ENCODE measurements at places on chromosomes 13 and 19. TPM values are rescaled to one million over a fixed set of nuclear protein-coding genes. Genes with fewer than 3 reads are reported as not detected.
A peak's percentile ranks its signal among the peaks of the same experiment; 100 is the strongest.

FTL gene
- total RNA-seq = 3,145 TPM

FFAR3 gene
- not detected for total RNA-seq

LILRB3 gene
- total RNA-seq = not detected

ZNF30 gene
- total RNA-seq = 2.8 TPM

SLC6A16 gene
- not detected for total RNA-seq

FGF21 gene
- total RNA-seq = not detected

GFY gene
- total RNA-seq = not detected

BEST2 gene
- 0.13 TPM for total RNA-seq

ZNF254 gene
- total RNA-seq = 16.7 TPM

ONECUT3 gene
- not detected for total RNA-seq

TCF3 gene
- total RNA-seq = 128 TPM

C3 gene
- total RNA-seq = not detected

MAMSTR gene
- 0.16 TPM for total RNA-seq

OR7D4 gene
- total RNA-seq = not detected

SYNGR4 gene
- total RNA-seq = not detected

DNA sequence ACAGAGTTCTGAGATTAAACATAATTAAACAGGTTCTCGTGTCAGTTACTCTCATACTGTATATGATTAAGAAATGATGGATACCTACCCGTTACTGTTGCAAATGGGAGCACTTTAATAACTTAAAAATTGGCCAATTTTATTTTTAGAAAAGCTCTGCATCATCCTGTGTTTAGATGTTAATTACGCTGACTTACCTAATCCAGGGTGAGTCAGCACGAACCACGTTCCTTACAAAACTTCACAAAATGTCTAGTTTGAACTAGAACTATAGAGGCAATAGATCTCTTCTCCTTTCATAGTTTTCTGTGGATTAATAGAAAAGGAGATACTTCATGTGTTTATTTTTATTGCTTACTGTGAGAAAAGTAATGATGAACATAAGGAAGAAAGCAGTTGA is 363.9 kb downstream of the MYO16 start:
- H3K4me1 ChIP-seq = no peaks in the 10 kb centered on the region
- no peak for DNase-seq
- no peak overlapping the region for H3K27ac ChIP-seq
- no peaks in the 10 kb centered on the region for H3K36me3 ChIP-seq
- no peak overlapping the region for H3K4me3 ChIP-seq

GRCh38 chr13:99391781-99392469 is 84.7 kb upstream of the GPR183 start:
- no peak overlapping the region for H3K27ac ChIP-seq
- no peak overlapping the region for H3K4me3 ChIP-seq
- peaks cover 4% of the 10 kb centered on the region for H3K36me3 ChIP-seq
- no peaks in the 10 kb centered on the region for H3K4me1 ChIP-seq
- H3K27me3 ChIP-seq = no peaks in the 10 kb centered on the region
- DNase-seq = no peak

DNA sequence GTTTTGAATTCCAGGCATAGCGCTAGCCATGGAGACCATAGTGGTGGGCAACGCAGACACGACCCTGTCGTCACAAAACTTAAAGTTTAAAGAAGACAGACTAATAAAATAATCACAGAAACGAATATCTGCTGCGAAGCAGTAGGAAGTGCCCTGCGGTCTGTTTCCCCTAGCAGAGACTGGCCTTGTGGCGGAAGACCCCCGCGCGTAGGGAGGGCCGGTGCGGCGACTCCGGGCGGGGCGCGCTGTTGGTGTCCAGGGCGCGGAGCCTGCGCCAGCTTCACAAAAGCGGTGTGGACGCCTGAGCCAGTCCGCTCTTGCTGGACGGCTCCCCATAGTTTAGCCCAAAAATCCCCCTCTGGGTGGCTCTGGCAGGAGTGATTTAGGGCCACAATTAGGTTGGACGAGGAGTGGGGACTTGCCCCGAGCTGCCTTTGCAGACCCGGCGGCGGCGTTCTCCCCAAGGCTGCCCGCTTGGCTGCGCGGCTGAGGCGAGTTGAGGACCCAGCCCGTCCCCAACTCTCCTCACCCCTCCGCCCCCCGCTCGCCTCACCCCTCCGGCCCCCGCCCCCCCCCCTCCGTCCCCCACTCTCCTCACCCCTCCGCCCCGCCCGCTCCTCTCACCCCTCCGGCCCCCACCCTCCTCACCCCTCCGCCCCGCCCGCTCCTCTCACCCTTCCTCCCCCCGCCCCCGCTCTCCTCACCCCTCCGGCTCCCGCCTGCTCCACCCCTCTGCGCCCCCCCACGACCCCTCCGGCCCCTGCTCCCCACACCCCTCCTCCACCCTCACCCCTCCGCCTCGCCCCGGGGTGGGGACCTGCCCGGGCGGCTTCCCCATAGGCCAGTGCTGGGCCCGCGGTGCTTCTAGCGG is 14.2 kb upstream of the LATS2 start:
- H3K4me3 ChIP-seq = no peak overlapping the region
- no peaks in the 10 kb centered on the region for H3K36me3 ChIP-seq
- no peaks in the 10 kb centered on the region for H3K27me3 ChIP-seq
- H3K4me1 ChIP-seq = peaks cover 29% of the 10 kb centered on the region
- no peak for DNase-seq
- H3K27ac ChIP-seq = no peak overlapping the region

GRCh38 chr13:23748109-23748990 is 140.8 kb downstream of the MIPEP start:
- no peak for DNase-seq
- H3K27ac ChIP-seq = no peak overlapping the region
- no peaks in the 10 kb centered on the region for H3K36me3 ChIP-seq

- H3K27me3 ChIP-seq = no peaks in the 10 kb centered on the region
- H3K4me1 ChIP-seq = no peaks in the 10 kb centered on the region
- DNase-seq = no peak
- no peak overlapping the region for H3K27ac ChIP-seq
- H3K36me3 ChIP-seq = no peaks in the 10 kb centered on the region
- no peak overlapping the region for H3K4me3 ChIP-seq
Measured at GRCh38 chr13:72505376-72505775, 222.1 kb downstream of the MZT1 start.

DNA sequence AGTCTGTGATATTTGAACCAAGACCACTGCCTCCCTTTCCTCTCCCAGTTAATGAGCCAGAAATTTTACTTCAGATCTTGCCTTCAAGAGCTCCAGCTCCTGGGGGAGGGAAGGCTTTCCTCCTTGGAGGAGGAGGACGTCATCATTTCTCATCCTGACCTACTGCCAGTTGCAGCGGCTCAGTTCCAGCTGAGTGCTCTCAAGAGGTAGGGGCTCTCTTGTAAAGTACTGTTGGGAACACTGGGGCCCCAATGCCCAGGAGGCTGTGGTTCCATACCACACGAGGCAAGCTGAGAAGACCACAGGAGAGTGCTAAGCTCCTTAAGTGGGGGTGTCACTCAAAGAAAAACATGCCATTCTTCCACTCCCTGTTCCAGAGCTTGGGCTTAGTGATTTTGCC is 36.2 kb downstream of the METTL21C start:
- H3K36me3 ChIP-seq = peaks cover 47% of the 10 kb centered on the region
- H3K4me3 ChIP-seq = no peak overlapping the region
- no peak overlapping the region for H3K27ac ChIP-seq
- no peak for DNase-seq

DNA sequence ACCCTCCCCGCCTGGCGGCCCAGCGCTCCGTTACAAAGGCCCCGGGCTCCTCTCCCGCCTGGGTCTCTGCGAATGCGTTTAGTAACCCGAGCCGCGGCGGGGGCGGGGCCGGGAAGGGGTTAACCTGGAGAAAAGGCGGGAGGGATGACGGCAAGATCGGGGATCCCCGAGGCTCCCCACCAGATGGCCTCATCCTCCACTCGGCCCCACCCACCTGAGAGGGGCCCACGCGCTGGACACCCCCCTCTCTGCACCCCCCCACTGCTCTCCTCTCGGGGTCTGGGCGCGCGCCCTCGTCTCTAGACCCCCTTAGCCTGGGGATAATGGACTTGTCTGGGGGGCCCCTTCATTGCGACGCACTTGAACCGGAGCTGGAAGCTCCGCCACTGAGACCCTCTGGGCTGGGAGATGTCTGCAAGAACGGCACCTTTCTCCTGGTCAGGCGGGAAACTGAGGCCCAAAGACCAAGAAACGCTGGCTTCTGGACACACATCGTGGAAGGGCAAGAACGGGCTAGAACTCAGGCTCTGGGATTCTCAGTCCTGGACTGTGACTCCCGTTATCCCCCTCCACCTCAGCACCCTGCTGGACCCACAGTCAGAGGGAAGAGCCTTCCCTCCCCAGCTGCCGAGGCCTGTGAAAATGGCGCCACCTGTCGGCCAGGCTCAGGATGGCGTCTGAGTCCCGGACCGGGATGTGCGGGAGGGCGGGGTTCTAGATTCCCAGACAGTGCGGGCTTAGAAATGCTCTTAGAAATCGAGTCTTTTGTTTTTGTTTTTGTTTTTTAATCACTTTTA is 2.9 kb upstream of the LTBP4 start:
- H3K4me1 ChIP-seq = peaks cover 44% of the 10 kb centered on the region
- H3K4me3 ChIP-seq = no peak overlapping the region
- peaks cover 40% of the 10 kb centered on the region for H3K27me3 ChIP-seq
- no peak overlapping the region for H3K27ac ChIP-seq

DNA sequence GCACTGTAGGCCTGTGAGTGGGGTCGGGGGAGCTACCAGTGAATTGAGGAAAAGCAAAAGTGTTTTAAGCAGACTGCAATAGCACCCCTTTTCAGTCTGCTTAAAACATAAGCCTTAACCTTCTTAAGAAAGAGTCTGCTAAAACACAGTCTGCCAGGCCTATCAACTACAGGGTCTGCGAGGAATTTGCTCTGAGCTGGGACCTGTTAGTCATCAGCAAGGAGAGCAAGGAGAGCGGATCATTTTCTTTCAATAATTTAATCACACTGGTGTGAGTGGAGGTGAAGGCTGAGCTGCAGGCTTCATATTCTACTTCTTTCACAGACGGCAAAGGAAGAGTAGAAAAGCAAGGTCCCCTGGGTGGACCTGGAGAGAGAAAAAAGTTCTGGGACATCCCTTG is 342.7 kb downstream of the ENOX1 start:
- no peaks in the 10 kb centered on the region for H3K27me3 ChIP-seq
- H3K4me3 ChIP-seq = no peak overlapping the region
- H3K4me1 ChIP-seq = no peaks in the 10 kb centered on the region
- H3K36me3 ChIP-seq = no peaks in the 10 kb centered on the region
- no peak for DNase-seq
- no peak overlapping the region for H3K27ac ChIP-seq

DNA sequence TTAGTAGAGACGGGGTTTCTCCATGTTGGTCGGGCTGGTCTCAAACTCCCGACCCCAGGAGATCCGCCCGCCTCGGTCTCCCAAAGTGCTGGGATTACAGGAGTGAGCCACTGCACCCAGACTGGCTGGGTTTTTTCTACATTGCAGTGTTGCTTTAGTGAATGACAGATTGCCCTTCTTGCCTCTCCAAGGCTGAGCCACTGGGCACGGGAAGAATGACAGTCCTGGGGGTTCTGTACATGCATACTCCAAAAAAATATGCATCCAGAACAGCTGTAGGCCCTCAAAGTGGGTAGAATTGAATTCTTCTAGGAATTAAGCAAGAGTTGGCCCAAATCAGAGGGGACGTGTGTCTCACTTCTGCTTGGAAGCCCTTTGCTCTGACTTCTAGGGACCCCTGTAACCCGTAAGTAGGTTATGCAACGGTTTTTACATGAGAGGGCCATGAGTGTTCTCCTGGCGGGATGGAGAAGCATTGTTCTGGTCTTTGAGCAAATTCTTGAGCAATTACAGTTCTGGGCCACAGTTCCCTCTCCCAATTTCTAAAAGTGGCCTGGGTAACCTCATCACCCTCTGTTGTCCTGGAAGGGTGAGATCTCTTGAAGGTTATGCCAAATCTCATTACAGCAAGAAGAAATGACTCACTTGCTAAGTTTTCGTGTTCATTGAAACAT is 3.6 kb downstream of the ACTN4 start:
- no peaks in the 10 kb centered on the region for H3K27me3 ChIP-seq
- H3K27ac ChIP-seq = peak overlapping the region; percentile 86
- peak overlapping the region; percentile 93 for H3K4me3 ChIP-seq
- peaks cover 71% of the 10 kb centered on the region for H3K4me1 ChIP-seq

GRCh38 chr13:45068036-45069001 is 52.0 kb upstream of the GTF2F2 start:
- H3K4me1 ChIP-seq = no peaks in the 10 kb centered on the region
- DNase-seq = no peak
- H3K36me3 ChIP-seq = no peaks in the 10 kb centered on the region
- H3K27ac ChIP-seq = no peak overlapping the region

GRCh38 chr13:98979012-98979660 is 1.3 kb upstream of the DOCK9 start:
- H3K27me3 ChIP-seq = no peaks in the 10 kb centered on the region
- no peaks in the 10 kb centered on the region for H3K36me3 ChIP-seq
- no peak overlapping the region for H3K27ac ChIP-seq
- peaks cover 44% of the 10 kb centered on the region for H3K4me1 ChIP-seq

- no peak for DNase-seq
- H3K4me1 ChIP-seq = peaks cover 75% of the 10 kb centered on the region
- no peaks in the 10 kb centered on the region for H3K36me3 ChIP-seq
- no peak overlapping the region for H3K27ac ChIP-seq
- no peaks in the 10 kb centered on the region for H3K27me3 ChIP-seq
- no peak overlapping the region for H3K4me3 ChIP-seq
Measured at GRCh38 chr19:2548966-2549365, 73.0 kb downstream of the GADD45B start.

DNA sequence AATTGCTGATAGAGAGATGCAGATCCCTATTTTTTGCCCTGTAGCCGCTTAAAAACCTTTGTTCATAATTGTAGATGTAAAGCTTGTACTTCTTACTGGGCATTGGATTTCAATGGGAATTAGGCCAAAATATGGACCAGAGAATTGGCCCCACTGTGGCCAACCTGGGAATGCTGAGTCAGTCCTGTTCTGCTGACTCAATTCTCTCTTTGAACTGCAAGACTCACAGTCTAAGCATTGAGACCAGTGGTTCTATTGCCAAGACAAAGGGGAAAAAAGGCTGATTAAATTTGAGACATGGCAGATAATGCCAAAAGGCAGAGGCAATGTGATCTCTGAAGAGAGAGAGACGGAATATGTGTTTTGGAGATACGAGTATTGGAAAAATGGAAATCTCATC is 72.5 kb upstream of the UBL3 start:
- H3K4me3 ChIP-seq = no peak overlapping the region
- no peaks in the 10 kb centered on the region for H3K27me3 ChIP-seq
- no peaks in the 10 kb centered on the region for H3K36me3 ChIP-seq
- peaks cover 37% of the 10 kb centered on the region for H3K4me1 ChIP-seq

GRCh38 chr13:97317933-97318332 is 95.8 kb downstream of the MBNL2 start:
- no peak for DNase-seq
- H3K4me1 ChIP-seq = no peaks in the 10 kb centered on the region
- H3K27ac ChIP-seq = no peak overlapping the region
- H3K27me3 ChIP-seq = no peaks in the 10 kb centered on the region
- 0 out of 2 replicates have a peak, but pooled peaks cover 3% of the 10 kb centered on the region for H3K36me3 ChIP-seq
- no peak overlapping the region for H3K4me3 ChIP-seq

- no peaks in the 10 kb centered on the region for H3K4me1 ChIP-seq
- H3K4me3 ChIP-seq = no peak overlapping the region
- DNase-seq = no peak
- no peaks in the 10 kb centered on the region for H3K36me3 ChIP-seq
- H3K27me3 ChIP-seq = no peaks in the 10 kb centered on the region
Measured at GRCh38 chr13:91778123-91778522, 379.7 kb downstream of the GPC5 start.

All from SJSA1 (cell line).